ENCODE measurements at places on chromosomes 7 and 10. TPM values are rescaled to one million over a fixed set of nuclear protein-coding genes. Genes with fewer than 3 reads are reported as not detected.

Gene NKX2-3
- not detected for total RNA-seq

Gene SPDYE16
- not detected for total RNA-seq

Gene GJD4
- total RNA-seq: not detected

Gene SHH
- not detected for total RNA-seq

Gene SFXN4
- total RNA-seq: 22.6 TPM

Gene OR2A12
- total RNA-seq: not detected

Gene MKRN1
- 69.6 TPM for total RNA-seq

Gene AP3M1
- 34.3 TPM for total RNA-seq

Gene MOGAT3
- not detected for total RNA-seq

Gene SYT15B
- not detected for total RNA-seq

Gene AS3MT
- total RNA-seq: 4.2 TPM

Gene EIF5AL1
- total RNA-seq: 0.67 TPM

Gene FAM180A
- total RNA-seq: not detected

Gene CPXM2
- total RNA-seq: 0.83 TPM

Gene HK1
- 139 TPM for total RNA-seq

Gene MDH2
- 44.0 TPM for total RNA-seq

Data from mammary epithelial cell (primary cell).